Stimulated activated CD4-positive, alpha-beta T cell treated with anti-CD3 and anti-CD28 coated beads, TNF-alpha, amount 100 ng/mL, for 4 hours (primary cell): ENCODE measurements at places on chromosomes 2 and 18.

DNA sequence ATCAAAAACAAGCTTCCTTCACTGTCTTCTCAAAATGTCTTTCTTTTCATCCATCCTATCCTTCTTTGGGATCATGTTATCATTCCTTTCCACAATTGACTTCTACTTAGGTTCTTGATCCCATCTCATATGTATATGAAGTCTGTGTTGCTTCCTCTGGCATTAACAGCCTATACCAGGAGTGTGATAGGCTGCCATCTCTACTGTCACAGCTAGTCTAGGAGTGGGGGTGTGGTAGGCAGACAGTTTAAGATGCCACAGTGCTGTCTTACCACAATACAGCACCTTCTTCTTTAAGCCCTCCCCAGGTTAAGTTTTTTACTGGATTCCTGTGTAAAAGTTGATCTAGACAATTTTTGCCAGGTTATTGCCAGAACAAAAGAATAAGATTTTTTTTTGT lies 3.7 kb upstream of the HTR2B start:
- no peak for DNase-seq

- no peak for DNase-seq
These were observed 34.3 kb upstream of the EPHA4 start for GRCh38 chr2:221606424-221606823.

DNA sequence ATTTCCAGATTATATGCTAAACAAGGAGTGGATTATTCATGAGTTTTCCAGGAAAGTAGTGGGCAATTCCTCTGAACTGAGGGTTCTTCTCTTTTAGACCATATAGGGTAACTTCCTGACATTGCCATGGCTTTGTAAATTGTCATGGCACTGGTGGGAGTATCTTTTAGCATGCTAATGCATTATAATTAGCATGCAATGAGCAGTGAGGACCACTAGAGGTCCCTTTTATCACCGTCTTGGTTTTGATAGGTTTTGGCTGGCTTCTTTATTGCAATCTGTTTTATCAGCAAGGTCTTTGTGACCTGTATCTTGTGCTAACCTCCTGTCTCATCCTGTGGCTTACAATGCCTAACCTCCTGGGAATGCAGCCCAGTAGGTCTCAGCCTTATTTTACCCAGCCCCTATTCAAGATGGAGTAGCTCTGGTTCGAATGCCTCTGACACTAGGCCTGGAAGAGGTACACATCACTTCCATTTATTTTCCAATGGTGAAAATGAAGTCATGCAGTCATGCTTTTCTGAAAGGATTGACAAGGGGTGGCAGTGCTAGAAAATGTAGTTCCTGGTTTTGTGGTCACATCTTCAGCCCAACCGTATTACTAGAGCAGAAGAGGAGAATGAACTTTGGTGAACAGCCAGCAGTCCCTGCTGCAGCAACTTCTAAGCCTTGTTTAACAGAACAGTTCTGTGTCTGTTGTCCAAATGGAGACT lies 26.6 kb upstream of the ITGA4 start:
- DNase-seq: no peak

DNA sequence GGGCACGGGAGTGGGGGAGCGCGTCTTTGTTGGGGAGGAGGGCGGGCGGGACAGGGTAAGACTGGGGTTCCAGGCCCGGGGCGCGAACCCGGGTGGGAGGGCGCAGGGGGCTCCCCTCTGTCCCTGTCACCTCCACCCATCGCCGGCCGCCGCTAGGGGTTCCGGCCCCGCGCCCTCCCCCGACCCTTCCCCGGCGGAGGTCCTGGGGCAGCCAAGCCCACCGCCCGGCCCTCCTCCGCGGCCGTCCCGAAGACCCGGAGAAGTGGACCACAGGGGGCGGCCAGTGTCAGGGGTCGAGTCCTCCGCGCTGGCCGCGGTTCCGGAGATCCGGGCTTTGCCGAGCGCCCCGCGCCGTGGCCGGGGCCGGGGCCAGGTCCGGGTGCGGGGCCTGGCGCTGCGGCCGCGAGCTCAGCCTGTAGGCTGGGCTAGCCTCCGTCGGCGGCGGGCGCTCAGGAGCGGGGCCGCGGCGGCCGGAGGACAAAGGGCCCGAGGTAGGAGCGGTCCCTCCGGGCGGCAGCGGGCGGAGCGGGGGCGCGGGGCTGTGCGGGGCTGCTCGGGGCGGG lies 16.6 kb upstream of the E2F6 start:
- no peak for DNase-seq

DNA sequence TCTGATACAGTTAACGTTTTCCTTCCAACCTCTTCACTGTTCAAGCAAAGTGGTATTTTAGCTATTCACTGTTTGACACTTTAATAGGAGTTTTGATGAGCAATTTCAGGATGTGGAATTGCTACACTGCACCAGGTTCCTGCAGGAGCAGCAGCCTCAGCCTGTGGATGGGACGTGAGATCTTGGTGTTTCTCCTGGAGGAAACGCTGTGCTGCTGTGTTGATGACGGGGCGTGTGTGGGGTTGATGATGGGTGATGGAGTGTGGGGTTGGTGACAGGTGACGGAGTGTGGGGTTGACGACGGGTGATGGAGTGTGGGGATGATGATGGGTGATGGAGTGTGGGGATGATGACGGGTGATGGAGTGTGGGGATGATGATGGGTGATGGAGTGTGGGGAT lies 98.9 kb downstream of the RTP5 start:
- no peak for DNase-seq

GRCh38 chr2:127893494-127893893 lies 7.7 kb upstream of the AMMECR1L start:
- no peak for DNase-seq

GRCh38 chr2:99762714-99763113 lies 272.9 kb upstream of the REV1 start:
- no peak for DNase-seq

DNA sequence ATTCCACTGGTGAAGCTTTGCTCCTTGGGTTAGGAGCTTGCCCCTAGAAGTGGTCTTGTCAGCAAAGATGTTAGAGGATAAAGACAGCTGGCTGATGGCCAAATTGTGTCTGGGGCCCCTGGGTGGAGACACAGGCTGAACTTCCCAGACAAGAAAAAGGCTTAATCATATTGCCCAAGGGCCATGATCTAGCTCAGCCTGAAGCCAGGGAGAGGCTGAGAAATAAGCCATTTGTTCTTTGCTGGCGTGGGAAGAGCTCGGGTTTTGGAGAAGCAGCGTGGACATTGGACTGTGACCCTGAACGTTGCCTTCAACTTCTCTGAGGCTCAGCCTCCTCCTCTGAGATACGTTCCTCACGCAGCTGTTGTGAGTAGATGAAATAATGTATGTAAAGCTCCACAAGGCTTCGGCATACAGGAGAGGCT lies 153.0 kb downstream of the ZFP36L2 start:
- no peak for DNase-seq

GRCh38 chr18:42274488-42275137 lies 319.6 kb downstream of the PIK3C3 start:
- DNase-seq: no peak

- DNase-seq: no peak
These were observed 157.0 kb downstream of the BARD1 start for GRCh38 chr2:214652473-214652872.

DNA sequence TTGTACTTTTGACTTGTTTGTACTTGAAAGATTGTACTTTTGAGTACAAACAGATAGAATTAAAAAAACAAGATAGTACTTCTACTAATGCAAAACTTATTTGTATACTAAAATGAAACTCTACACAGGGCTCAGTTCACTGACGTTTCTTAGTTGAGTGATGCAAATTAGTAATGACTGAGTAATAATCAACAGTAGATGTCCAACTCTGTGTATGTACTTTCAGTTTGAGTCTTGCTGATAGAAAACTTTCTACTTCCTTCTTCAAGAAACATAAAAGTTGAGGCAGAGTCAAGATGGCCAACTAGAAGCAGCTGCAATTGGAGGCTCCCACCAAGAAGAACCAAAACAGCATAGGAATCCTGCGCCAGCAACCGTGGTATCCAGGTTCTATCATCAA lies 585.0 kb downstream of the NR4A2 start:
- DNase-seq: no peak

GRCh38 chr2:170895023-170895757 lies 33.9 kb upstream of the GORASP2 start:
- DNase-seq: no peak

GRCh38 chr18:74063023-74063422 lies 84.6 kb downstream of the FBXO15 start:
- no peak for DNase-seq

DNA sequence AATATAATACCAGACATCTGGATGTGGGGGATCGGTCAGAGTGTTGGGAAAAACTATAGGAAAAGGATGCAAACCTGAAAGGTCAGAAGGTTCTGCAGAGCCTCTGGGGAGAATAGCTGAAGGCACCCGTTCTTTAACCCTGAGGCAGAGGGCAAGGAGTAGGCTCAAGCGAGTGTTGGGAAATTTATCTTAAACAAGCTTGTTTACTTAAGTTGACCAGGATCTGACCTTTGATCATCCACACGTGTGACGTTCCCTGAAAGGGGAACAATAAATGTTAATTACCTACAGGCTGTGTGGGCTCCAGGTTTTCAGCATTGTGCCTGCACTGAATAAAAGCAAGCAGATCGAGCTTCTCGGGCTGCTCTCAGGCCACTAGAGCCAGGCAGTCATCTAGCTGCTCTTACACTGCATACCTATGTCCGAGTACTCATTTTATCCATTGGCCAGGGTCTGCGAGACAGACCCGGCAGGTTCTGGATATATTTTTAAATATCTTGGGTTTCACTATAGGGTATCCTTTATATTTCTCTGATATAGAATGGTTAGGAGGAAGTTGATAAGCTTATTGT lies 400.6 kb upstream of the CHST9 start:
- no peak for DNase-seq

DNA sequence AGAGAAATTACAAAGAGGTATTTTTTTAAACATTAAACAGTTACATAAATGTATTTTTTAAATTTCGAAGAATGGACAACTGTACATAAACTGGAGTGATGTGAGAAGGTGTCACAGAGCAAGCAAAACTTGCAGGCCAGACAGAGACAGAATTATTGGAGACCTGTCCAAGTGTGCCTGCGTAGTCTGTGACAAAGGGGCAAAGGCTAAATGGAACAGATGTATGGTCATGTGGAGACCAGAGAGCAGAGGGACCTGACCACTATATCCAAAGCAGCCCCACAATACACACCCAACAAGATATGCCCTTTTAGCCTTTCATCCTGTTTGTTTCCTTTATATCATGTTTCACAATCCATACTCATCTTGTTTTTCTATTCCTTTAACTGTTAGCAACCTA lies 225.3 kb upstream of the VWC2L start:
- no peak for DNase-seq

DNA sequence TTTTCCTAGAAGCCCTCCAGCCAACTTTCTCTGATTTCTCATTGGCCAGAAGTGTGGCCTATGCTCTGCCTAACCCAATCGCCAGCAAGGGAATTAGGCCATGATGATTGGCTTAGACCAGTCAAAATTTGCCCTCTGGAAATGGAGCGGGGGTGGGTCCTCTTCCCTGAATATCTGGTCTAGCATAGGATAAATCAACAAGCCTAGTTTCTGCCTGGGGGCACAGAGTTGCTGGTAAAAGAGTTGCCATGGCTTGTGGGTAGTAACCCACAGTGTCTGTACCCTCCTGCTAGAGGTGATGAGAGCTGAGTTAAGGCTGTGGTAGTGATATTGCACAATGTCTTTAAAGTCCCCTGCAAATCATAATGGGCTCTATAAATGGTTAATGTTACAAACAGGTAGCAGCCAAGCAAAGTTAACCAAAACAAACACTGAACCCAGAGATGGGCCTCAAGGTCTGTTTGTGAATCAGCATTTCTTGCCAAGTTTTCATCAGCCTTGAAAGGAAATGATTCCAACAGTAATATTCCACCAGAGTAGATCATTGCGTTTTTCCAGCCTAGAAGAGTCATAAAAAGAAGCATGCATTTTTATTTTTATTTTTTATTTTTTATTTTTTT lies 19.3 kb downstream of the GALM start:
- no peak for DNase-seq

DNA sequence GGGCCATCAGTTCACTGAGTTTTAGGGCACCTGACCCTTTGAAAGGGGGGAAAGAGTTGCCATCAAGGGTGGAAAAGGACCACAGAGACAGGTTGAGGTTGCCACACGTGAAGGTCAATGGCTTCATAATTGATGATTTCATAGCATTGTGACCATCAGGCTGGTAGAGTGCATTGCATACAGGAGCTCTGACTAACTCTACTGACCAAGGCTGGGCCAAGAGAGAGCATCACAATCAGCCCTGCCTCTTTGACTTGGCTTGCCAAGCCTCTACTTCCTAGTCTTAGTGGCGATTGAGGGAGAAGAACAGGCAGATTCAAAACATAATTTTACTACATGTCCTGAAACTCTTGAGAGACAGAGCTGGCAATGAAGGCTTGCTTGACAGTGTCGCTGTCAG lies 5.8 kb upstream of the TNP1 start:
- DNase-seq: no peak

- no peak for DNase-seq
These were observed 39.2 kb upstream of the MRPL19 start for GRCh38 chr2:75607400-75607798.

GRCh38 chr18:26103579-26103978 lies 13.2 kb upstream of the SS18 start:
- DNase-seq: no peak

- no peak for DNase-seq
These were observed 584.3 kb downstream of the FBXO15 start for GRCh38 chr18:73563345-73563744.

DNA sequence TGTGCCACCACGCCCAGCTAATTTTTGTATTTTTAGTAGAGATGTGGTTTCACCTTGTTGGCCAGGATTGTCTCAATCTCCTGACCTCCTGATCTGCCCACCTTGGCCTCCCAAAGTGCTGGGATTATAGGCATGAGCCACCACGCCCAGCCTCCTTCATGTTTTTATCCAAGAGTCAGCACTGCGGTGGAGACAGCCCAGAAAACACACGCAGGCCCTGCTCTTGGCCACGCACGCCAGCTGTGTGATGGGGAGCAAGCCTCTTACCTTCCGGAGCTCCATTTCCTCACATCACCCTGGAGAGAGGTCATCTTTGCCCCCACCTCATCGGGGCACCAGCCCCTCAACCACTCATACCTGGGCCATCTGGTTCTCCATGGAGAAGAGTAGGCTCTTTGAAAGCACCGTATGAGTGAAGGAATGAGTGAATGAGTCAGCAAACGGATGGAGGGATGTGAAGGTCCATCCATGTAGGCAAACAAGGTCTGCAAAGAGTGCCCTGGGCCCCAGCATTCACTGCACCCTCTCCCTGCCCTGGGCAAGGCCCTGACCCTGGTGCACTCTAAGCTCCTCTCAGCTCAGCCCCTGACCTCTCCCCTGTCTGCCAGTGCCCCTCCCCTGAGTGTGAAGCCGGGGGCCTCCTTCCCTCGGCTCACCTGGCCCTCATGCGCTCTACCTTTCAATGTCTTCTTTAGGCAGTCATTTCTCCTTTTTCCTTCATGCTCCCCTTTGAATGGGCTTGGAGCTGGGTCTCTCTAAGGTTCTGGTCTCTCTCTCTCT lies 7.4 kb downstream of the GYPC start:
- no peak for DNase-seq
